ENCODE measurements at places on chromosomes 2 and 18. TPM values are rescaled to one million over a fixed set of nuclear protein-coding genes. Genes with fewer than 3 reads are reported as not detected.

- peak; percentile 8 for DNase-seq
These were observed 189.6 kb downstream of the HAUS1 start for GRCh38 chr18:46293742-46294181.

The CDK15 gene
- polyA plus RNA-seq, result 15.7 TPM

DNA sequence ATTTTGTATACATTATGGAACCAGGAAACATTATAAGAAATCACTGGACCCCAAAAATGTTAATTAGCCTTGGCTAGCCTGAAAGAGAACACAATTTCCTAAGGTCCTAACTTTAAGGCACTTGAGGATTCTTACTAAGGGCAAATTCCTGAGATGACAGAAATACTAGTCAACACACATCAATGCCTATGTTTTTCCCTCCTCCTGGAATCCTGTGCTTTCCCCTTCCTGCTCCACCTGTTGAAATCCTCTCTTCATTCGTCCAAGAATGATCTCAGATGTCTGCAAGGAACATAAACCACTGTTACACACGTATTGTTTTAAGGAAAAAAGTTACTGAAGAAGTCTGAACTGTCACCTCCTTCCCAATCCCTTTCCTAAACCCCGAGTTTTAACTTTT, 21.2 kb upstream of the DARS1 start:
- peak; percentile 43 for DNase-seq

- DNase-seq, result no peak
These were observed 375.6 kb upstream of the LRATD1 start for GRCh38 chr2:14256890-14257289.

GRCh38 chr2:136384531-136385303, 266.8 kb upstream of the CXCR4 start:
- peak; percentile 5 for DNase-seq

DNA sequence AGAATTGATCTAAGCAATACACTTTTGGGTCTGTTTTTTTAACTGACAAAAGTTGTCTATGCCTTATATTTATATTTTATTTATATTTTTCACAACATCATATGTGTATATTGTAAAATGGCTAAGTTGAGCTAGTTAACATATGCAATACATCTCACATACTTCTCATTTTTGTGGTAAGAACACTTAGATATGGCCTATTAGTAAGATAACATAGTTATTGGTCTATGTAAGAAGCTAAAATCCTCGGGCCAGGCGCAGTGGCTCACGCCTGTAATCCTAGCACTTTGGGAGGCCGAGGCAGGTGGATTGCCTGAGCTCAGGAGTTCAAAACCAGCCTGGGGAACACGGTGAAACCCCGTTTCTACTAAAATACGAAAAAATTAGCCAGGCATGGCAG, 275.6 kb upstream of the ID2 start:
- peak; percentile 41 for DNase-seq

- no peak for DNase-seq
These were observed 292.0 kb upstream of the CDH2 start for GRCh38 chr18:28468901-28469300.

GRCh38 chr18:67047334-67047733, 443.4 kb upstream of the CDH19 start:
- DNase-seq, result no peak
